ENCODE measurements at places on chromosomes 1 and 21.

GRCh38 chr1:243313635-243314536 lies 58.0 kb downstream of the SDCCAG8 start:
- DNase-seq: no peak

DNA sequence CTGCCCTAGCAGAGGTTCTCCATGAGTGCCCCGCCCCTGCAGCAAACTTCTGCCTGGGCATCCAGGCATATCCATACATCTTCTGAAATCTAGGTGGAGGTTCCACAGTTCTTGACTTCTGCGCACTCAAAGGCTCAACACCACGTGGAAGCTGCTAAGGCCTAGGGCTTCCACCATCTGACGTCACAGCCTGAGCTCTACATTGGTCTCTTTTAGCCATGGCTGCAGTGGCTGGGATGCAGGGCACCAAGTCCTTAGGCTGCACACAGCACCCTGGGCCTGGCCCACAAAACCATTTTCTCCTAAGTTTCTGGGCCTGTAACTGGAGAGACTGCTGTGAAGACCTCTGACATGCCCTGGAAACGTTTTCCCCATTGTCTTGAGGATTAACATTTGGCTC lies 272.6 kb upstream of the PLXNA2 start:
- DNase-seq: no peak

DNA sequence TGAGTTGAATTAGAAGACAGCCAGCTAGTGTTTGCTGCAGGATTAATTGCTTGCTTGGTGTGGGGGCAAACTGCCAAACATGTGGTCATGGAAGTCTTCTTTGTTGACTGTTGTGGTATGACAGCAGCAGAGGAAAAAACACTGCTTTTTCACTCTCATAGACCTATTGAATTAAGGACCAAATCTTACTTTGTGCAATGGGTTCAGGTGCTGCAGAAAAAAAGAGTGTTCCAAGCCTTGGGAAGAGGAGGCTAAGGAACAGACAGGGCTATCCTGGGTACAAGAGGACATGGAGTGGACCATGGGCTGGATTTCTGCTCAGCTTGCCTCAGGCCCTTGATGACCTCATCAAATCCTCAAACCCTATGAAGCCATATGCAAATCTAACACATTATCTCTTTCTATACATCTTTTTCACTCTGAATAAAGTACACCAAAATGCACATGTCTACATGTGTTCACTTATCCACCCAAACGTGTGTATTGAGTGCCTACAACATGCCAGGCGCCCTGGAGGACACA lies 61.5 kb downstream of the SIPA1L2 start:
- no peak for DNase-seq

- DNase-seq: no peak
Measured at GRCh38 chr1:215084621-215085020, 2.1 kb downstream of the KCNK2 start.

DNA sequence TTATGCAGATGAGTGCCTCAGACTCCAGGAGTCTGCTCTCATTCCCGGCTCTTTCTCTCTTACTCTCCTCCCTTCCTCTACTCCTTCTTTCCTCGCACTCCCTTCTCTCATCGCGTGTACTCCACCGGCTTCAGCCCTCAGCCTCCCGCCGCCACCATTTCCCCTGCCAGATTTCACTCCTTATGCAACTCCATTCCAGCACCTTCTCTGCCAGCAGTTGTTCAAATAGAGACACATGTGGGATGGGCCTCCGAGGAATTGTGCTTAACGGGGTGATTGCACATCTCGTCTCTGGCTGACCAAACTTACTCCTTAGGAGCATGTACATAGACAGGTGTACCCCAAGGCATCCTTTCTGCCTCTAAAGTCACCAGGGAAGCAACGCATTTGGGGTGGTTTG lies 2.1 kb downstream of the CNTN2 start:
- DNase-seq: no peak

GRCh38 chr21:43956670-43957035 lies 55.5 kb upstream of the TRAPPC10 start:
- no peak for DNase-seq
